Fibroblast of villous mesenchyme (primary cell): ENCODE measurements at places on chromosomes 2 and 18.

- DNase-seq, result no peak
Measured at GRCh38 chr2:113876503-113877387, 13.1 kb upstream of the ACTR3 start.

- peak; percentile 55 for DNase-seq
Measured at GRCh38 chr2:187774551-187775071, 220.4 kb upstream of the TFPI start.

DNA sequence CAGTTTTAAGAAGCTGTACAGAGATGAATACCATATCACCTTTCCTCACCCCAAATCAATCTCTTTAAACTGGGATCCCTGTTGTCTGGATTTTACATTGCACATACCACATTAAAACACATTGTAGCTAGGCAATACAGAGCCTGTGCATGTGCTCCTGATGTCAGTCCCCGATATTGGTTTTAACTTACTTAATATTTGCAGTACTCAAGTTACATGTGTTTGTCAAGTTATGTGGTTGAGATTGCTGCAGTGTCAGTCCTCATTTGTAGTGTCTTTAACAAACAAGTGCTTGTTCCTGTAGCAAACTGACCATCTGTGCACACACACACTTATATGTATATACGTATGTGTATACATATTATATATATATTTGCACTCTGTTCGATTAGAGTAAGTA is 10.4 kb upstream of the UBE2E3 start:
- no peak for DNase-seq

DNA sequence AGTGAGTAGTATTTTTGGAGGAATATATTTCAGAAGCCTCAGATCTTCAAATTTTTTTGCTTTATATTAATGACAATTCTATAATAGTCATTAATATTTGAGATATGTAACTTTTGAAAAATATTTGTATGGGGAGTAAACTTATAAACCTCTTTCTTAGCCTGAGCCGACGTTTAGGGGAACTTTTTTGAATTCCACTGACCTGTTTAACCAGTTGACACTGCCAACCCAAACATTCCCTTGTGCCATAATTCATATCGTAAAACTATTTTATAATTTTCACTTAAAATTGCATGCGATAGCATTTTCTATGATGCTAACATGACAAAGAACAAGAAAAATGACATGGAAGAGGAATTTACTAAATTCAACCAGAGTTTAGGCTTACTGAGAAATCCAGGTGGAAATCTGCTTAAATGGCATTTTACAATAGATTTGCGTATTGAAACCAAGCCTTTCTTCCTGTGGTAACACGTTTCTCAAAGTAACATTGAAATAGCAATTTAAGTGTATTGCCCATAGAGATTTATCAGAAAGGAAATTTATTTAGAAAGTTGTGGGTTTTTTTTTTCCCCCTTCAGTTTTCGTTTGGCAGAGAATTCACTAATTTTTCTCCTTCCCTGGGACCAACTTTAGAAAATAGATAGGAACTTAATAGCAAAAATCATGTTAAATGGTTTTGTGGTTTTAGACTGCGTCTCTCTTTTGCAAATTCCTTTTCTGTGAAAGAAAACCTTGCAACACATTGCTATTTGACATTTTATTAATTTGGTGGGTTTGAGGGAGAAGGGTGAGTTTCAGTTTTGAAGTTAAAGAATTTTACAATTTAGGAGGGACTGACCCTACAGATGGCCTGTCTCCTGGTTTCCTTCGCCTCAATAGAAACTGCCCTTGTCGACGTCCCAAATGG is 77.4 kb downstream of the TANC1 start:
- DNase-seq, result no peak

GRCh38 chr2:196353717-196354116 is 182.3 kb upstream of the STK17B start:
- no peak for DNase-seq

GRCh38 chr2:109174626-109175349 is 45.8 kb downstream of the SH3RF3 start:
- peak; percentile 60 for DNase-seq

DNA sequence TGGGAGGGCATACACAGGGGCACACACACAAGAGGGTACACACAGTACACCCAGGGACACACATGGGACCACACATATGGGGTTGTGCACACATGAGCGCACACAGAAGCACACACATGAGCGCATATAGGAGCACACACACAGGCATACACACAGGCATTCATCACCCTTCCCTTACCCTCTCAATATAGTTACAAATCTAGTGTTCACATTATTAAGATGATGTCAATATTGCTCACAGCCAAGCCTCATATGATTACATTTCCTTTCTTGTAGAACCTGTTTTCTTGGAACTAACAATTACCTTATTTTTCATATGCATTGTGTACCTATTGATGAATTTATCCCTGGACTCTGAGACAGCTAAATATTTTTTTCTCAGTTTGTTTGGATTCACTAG is 156.7 kb downstream of the FHOD3 start:
- DNase-seq, result no peak

GRCh38 chr2:85419009-85419675 is 628 bp downstream of the SH2D6 start:
- no peak for DNase-seq

DNA sequence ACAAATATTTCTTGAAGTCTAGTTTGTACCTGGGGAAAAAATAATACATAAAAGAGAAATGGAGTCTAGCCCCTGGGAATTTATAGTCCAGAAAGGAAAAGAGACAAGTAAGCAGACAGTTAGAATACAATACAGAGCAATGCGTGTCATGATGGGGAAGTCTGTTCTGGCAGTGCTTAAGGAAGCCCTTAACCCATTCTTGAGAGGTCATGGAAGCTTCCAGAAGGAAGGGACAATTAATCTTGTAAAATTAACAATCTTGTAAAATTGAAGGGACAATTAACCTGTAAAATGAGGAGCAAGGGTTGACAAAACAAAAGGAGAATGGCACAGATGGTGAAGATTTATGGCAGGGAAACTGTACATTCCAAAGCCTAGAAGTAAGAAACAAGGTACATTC is 66.7 kb downstream of the METTL4 start:
- DNase-seq, result no peak
